ENCODE measurements at places on chromosomes 2 and 18.

DNA sequence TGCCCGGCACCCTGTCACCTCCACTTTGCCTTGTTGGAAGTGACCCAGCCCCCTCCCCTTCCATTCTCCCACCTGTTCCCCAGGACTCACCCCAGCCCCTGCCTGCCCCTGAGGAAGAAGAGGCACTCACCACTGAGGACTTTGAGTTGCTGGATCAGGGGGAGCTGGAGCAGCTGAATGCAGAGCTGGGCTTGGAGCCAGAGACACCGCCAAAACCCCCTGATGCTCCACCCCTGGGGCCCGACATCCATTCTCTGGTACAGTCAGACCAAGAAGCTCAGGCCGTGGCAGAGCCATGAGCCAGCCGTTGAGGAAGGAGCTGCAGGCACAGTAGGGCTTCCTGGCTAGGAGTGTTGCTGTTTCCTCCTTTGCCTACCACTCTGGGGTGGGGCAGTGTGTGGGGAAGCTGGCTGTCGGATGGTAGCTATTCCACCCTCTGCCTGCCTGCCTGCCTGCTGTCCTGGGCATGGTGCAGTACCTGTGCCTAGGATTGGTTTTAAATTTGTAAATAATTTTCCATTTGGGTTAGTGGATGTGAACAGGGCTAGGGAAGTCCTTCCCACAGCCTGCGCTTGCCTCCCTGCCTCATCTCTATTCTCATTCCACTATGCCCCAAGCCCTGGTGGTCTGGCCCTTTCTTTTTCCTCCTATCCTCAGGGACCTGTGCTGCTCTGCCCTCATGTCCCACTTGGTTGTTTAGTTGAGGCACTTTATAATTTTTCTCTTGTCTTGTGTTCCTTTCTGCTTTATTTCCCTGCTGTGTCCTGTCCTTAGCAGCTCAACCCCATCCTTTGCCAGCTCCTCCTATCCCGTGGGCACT lies 4.5 kb downstream of the RETREG2 start:
- DNase-seq: no peak

DNA sequence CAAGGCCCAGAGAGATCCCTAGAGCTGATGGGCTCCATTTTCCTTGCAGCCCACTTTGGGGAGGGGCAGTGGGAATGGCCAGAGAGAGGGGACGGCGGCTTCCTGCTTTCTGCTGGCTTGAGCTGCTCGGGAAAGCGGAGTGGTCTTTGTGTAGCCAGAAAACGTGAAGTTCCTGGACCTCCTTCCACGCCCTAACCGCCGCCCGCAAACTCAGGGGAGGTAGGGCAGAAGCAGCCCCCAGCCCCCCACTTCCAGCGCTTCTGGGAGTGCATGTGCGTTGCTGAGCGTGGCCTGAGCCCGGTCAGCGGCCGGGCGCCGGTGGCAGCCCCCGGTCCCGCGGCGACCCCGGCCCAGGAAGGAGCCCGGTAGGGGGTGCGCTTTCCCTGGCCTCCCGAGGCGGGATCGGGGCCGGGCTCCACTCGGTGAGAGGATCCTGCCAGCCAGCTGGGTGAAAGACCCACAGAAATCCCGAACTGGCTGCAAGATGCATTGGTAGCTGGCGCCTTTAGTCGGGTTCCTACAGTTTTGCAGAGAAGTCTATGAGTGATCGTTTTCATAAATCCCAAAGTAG lies 25.3 kb upstream of the BOD1L2 start:
- DNase-seq: no peak

GRCh38 chr2:37692711-37693110 lies 21.3 kb upstream of the CDC42EP3 start:
- DNase-seq: no peak

DNA sequence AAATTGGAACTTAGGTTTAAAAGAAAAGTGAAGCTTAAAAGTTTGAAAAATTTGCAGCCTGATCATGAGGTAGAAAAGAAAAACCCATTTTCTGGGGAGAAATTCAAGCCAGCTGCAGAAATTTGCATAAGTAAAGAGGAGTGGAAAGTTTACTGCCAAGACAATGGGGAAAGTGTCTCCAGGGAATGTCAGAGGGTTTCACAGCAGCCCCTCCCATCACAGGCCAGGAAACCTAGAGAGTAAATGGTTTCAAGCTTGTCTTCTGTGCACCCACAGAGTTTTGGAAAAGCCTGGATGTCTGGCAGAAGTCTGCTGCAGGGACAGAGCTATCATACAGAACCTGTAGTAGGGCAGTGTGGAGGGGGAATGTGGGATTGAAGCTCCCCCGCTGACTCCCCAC lies 254.0 kb upstream of the FSIP2 start:
- no peak for DNase-seq

DNA sequence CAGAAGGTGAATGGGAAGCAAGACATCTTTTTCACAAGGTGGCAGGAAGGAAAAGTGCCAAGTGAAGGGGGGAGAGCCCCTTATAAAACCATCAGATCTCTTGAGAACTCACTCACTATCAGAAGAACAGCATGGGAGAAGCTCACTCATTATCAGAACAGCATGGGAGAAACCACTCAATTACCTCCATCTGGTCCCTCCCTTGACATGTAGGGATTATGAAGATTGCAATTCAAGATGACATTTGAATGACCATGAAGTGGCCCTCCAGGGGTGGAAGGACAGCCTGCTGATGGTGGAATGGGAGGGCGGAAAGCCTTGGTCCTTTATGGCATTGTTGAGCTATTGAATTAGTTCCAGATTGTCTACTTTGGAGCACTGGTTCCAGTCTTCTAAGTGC lies 413.0 kb upstream of the MEX3C start:
- no peak for DNase-seq

- DNase-seq: no peak
These were observed 113.2 kb upstream of the ZSWIM2 start for GRCh38 chr2:186962085-186962747.

- DNase-seq: no peak
These were observed 38.7 kb upstream of the SLC1A4 start for GRCh38 chr2:64950226-64951160.

All from NCI-H187 (cell line).